Activated CD4-positive, alpha-beta T cell treated with anti-CD3 and anti-CD28 coated beads, Interleukin-2, amount 10 ng/mL, durations not matched to agents 7 days and 5 days (primary cell): ENCODE measurements at places on chromosomes 1 and 21. TPM values are rescaled to one million over a fixed set of nuclear protein-coding genes. Genes with fewer than 3 reads are reported as not detected.

GRCh38 chr1:10932088-10932487 lies 80.4 kb upstream of the TARDBP start:
- H3K27me3 ChIP-seq: peaks cover 30% of the 10 kb centered on the region
- H3K4me3 ChIP-seq: no peak overlapping the region

GRCh38 chr21:44490405-44490804 lies 35.1 kb downstream of the LRRC3 start:
- H3K36me3 ChIP-seq: peaks cover 9% of the 10 kb centered on the region
- no peak overlapping the region for H3K27ac ChIP-seq
- peaks cover 6% of the 10 kb centered on the region for H3K4me1 ChIP-seq
- peaks cover 2% of the 10 kb centered on the region for H3K27me3 ChIP-seq

GRCh38 chr1:53689736-53690326 lies 49.1 kb downstream of the GLIS1 start:
- no peaks in the 10 kb centered on the region for H3K4me1 ChIP-seq
- no peak for DNase-seq
- H3K4me3 ChIP-seq: no peak overlapping the region
- H3K36me3 ChIP-seq: no peaks in the 10 kb centered on the region
- H3K27ac ChIP-seq: no peak overlapping the region

DNA sequence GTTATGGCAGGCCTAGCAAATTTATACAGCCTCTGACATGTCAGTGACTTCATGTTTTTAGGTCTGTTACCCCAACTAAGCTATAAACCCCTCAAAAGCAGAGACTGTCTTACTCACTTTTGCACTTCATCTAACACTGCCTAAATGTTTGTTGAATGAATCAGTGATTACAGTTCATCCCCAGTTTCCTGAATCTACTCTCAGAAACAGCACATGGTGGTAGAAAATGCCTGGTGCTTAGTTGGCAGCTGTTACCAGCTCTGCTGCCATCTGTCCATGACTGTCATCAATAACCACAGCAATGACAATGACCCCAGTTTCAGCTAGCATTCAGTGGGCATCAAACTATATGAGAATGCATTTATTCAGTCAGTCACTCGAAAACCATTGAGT lies 110.5 kb upstream of the SERBP1 start:
- H3K36me3 ChIP-seq: no peaks in the 10 kb centered on the region
- no peak overlapping the region for H3K27ac ChIP-seq
- H3K4me3 ChIP-seq: no peak overlapping the region
- no peaks in the 10 kb centered on the region for H3K27me3 ChIP-seq

GRCh38 chr1:78619032-78619431 lies 1.2 kb upstream of the IFI44L start:
- DNase-seq: no peak
- peaks cover 44% of the 10 kb centered on the region for H3K4me1 ChIP-seq

- no peak overlapping the region for H3K4me3 ChIP-seq
- no peak overlapping the region for H3K27ac ChIP-seq
- peaks cover 8% of the 10 kb centered on the region for H3K27me3 ChIP-seq
- DNase-seq: no peak
- no peaks in the 10 kb centered on the region for H3K4me1 ChIP-seq
Observed at GRCh38 chr1:183168308-183168707, 17.8 kb upstream of the LAMC2 start.

DNA sequence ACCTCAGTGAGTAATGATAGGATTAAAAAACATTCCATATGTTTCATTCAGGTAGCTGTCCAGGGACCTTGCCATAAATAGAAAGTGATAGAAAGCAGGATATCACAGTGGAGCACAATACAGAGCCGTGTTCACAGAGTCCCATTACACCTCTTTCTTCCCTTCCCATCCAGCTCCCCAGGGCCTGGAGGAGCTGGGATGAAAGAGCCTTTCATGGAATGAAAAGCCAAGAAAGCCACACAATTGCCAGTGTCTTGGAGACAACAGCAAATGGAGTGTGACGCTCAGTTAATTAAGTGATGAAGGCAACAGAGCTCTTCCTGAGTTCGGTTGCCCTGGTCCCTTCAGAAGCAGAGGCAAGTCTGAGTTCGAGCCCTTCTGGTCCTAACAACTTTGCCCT lies 387.3 kb upstream of the PLXNA2 start:
- DNase-seq: no peak
- H3K4me3 ChIP-seq: no peak overlapping the region
- H3K36me3 ChIP-seq: no peaks in the 10 kb centered on the region

DNA sequence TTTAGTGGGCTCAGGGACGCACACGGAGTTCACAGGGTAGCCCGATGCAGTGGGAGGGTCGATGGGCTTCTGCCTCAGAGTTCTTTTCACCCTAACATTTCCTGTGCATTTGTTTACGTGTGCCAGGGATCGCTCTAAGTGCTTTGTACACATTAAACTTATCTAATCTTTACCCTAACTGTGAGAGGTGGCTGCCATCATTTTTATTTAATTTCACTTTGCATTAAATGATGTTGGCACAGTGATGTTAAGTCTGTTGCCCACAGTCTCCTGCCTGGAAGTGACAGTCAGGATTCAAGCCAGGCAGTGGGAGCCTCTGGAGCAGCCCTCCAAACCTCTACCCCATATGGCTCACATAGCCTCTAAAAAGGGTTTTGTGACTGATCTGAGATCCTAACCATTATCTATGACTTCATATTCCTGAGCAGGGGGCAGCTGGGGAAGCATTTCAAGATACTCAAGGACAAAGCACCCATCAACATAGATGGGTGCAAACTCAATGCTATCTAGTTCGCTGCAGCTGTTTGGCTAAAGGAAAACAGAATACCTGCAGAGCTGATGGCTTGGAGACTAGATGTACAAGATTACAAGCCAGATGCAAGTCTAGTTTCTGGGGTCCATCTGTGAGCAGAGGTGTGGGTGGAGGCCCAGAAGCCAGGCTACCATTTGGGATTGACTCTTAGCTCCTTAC lies 303.8 kb downstream of the DISC1 start:
- H3K27me3 ChIP-seq: no peaks in the 10 kb centered on the region
- H3K27ac ChIP-seq: no peak overlapping the region

SYT11 gene
- total RNA-seq: 15.5 TPM

PCP4 gene
- not detected for total RNA-seq

MRAP gene
- not detected for total RNA-seq

OVAAL gene
- total RNA-seq: not detected

ANKRD45 gene
- total RNA-seq: not detected
